IMR-90 (cell line): ENCODE measurements at places on chromosomes 5 and 9.

GRCh38 chr9:131310833-131311554 is 21.5 kb downstream of the PLPP7 start:
- no peak overlapping the region for H3K27ac ChIP-seq
- peaks cover 19% of the 10 kb centered on the region for H3K27me3 ChIP-seq
- H3K4me1 ChIP-seq = no peaks in the 10 kb centered on the region
- H3K36me3 ChIP-seq = no peaks in the 10 kb centered on the region

DNA sequence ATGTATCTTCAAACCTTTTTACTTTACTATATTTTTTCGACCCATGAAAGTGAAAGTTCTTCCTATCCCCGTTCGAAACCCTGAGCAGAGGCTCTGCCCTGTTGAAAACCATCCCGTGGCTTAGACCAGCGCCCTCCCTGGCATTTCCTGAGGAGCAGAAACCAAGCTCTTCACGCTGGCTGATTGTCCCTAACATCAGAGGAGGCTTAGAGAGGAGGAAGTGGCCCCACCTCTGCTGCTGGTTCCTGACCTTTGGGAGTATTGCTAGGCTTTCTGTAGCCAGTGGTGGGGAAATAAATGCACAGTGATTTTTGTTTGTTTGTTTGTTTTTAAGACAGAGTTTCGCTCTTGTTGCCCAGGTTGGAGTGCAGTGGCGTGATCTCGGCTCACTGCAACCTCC is 4.2 kb upstream of the PTGES start:
- no peak overlapping the region for H3K4me3 ChIP-seq
- H3K4me1 ChIP-seq = peaks cover 10% of the 10 kb centered on the region
- 0 out of 2 replicates have a peak, but pooled peaks cover 3% of the 10 kb centered on the region for H3K27me3 ChIP-seq

DNA sequence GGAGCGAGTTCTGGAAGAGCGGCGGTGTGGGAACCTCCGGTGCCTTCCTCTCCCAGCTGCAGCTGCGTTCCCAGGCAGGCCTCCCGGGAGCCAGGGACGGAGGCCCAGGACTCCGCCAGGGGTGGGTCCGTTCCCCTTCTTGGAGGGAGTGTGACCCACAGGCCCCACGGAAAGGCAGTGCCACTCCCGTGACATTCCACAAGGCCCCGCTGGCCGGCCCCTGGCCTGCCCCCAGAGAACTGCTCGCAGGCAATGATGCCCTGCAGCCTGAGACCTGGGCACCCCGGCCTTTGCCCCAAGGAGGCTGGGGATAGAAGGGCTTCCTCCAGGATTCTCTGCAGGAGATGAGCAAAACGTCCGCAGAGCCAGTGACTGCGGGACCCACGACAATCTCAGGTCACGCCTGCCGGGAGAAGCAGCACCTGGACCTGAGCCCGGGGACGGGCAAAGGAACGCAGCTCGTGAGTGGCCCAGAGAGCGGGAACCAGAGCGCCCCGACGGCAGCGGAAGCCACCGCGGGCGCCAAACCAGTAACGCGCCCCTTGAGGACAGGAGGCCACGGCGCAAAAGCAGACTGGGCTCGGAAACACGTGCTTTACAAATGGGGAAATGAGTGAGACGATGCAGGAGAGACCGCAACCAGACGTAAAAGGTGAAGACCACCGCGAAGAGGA is 9.3 kb downstream of the OBP2B start:
- no peak overlapping the region for H3K4me3 ChIP-seq
- H3K27ac ChIP-seq = no peak overlapping the region
- H3K27me3 ChIP-seq = peaks cover 29% of the 10 kb centered on the region
- DNase-seq = no peak
- H3K36me3 ChIP-seq = no peaks in the 10 kb centered on the region

DNA sequence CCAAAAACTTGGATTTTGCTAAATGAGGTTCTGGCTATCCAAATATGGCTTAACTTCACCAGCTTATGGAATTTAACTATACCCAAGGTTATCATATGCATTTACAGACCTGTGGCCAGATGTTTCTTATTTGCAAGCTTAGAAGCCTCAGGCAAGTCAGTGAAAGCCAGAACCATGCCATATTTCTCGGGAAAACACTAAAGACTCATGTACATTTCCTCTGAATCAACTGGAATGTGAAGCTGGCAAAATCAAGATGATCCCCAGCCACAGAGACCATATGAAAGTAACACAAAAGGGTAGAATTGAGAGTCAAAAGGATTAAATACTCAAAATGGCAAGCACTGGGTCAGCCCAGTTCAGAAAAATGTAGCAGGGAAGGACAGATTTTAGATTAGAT is 76.4 kb upstream of the SLC1A1 start:
- no peak for DNase-seq
- H3K4me3 ChIP-seq = no peak overlapping the region
- H3K27ac ChIP-seq = no peak overlapping the region
- H3K27me3 ChIP-seq = no peaks in the 10 kb centered on the region; the same call in 1 of the 2 replicates
- H3K4me1 ChIP-seq = no peaks in the 10 kb centered on the region

GRCh38 chr9:125758986-125759763 is 12.0 kb downstream of the PBX3 start:
- no peak overlapping the region for H3K4me3 ChIP-seq
- H3K27me3 ChIP-seq = no peaks in the 10 kb centered on the region
- H3K27ac ChIP-seq = no peak overlapping the region
- peaks cover 10% of the 10 kb centered on the region for H3K4me1 ChIP-seq
- peaks cover 2% of the 10 kb centered on the region; the same call in 1 of the 2 replicates for H3K36me3 ChIP-seq

DNA sequence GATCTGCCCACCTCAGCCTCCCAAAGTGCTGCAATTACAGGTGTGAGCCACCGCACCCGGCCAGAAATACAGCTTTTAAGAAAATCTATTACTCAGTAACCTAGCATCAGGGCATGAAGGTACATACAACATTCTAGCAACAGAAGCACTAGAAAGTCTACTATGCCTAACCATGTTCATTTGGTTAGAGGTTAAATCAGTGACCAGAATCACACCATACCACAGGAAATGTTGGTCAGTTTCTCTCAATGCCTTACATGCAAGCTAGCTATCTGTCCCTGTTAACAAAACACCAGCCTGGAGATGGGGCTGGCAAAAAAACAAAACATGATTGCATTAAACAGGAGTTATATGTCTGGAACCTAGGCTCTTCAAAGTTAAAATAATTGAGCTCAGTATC is 104.1 kb downstream of the STRBP start:
- no peaks in the 10 kb centered on the region for H3K27me3 ChIP-seq
- H3K27ac ChIP-seq = no peak overlapping the region
- H3K4me3 ChIP-seq = no peak overlapping the region
- DNase-seq = peak; percentile 4

GRCh38 chr5:166618526-166618925 is 1672.9 kb upstream of the WWC1 start:
- no peak overlapping the region for H3K4me3 ChIP-seq
- H3K4me1 ChIP-seq = no peaks in the 10 kb centered on the region
- no peaks in the 10 kb centered on the region for H3K27me3 ChIP-seq
- no peak for DNase-seq
- H3K27ac ChIP-seq = no peak overlapping the region

DNA sequence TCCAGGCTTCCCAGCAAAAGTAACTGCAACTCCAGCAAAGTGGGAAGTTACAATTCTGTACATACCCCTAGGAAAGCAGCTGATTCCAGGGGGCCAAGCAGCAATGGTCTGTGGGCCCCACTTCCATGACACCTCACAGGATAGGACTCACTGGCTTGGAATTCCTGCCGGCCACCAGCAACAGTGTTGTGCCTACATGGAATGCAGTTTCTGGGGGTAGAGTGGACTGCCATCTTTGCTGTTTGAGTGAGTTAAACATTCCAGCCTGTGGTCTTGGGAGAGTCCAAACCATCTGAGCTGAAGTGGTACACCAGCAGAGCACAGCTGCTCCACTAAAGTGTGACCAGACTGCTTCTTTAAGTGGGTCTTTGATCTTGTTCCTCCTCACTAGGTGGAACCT is 13.4 kb upstream of the FBN2 start:
- H3K27ac ChIP-seq = no peak overlapping the region
- H3K36me3 ChIP-seq = no peaks in the 10 kb centered on the region
- H3K27me3 ChIP-seq = no peaks in the 10 kb centered on the region
- DNase-seq = peak; percentile 24
- H3K4me1 ChIP-seq = peaks cover 3% of the 10 kb centered on the region; the same call in 1 of the 2 replicates

- H3K4me1 ChIP-seq = no peaks in the 10 kb centered on the region
- H3K27ac ChIP-seq = no peak overlapping the region
- no peaks in the 10 kb centered on the region for H3K36me3 ChIP-seq
- no peak overlapping the region for H3K4me3 ChIP-seq
- DNase-seq = no peak
- H3K27me3 ChIP-seq = no peaks in the 10 kb centered on the region
Observed at GRCh38 chr9:101225271-101225670, 159.5 kb downstream of the BAAT start.

- H3K36me3 ChIP-seq = peaks cover 2% of the 10 kb centered on the region; the same call in 1 of the 2 replicates
- no peak overlapping the region for H3K4me3 ChIP-seq
- DNase-seq = no peak
- peaks cover 65% of the 10 kb centered on the region for H3K4me1 ChIP-seq
- H3K27me3 ChIP-seq = no peaks in the 10 kb centered on the region
- H3K27ac ChIP-seq = peak overlapping the region; percentile 98
Observed at GRCh38 chr5:179267071-179267670, 78.1 kb downstream of the ADAMTS2 start.

DNA sequence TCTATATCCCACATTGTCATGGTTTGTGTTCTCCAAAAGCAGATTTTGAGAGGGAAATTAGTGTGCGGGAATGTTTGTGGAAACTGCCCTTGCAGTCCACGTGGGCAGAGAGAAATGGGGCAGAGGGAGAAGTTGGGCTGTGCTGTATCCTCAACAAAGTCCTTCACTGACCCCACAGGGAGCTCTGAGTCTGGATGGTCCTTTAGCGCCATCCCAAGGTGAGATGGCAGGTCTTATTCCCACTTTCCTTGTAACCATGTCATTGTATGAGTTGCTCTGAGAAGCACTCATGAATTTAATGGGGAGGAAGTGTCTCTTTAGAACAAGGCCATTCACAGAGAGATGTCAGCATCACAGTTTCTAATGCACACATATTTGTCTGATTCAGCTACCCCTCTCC is 127.1 kb downstream of the ANKRD18B start:
- no peak overlapping the region for H3K27ac ChIP-seq
- DNase-seq = no peak
- H3K27me3 ChIP-seq = peaks cover 61% of the 10 kb centered on the region

- H3K27me3 ChIP-seq = peaks cover 61% of the 10 kb centered on the region
- H3K4me3 ChIP-seq = no peak overlapping the region
- H3K27ac ChIP-seq = no peak overlapping the region
- H3K4me1 ChIP-seq = no peaks in the 10 kb centered on the region
- no peaks in the 10 kb centered on the region for H3K36me3 ChIP-seq
- no peak for DNase-seq
Observed at GRCh38 chr5:172545291-172545801, 91.0 kb upstream of the SH3PXD2B start.

GRCh38 chr9:124794902-124795491 is 18.1 kb downstream of the OLFML2A start:
- no peak overlapping the region for H3K27ac ChIP-seq
- H3K27me3 ChIP-seq = no peaks in the 10 kb centered on the region
- H3K36me3 ChIP-seq = peaks cover 7% of the 10 kb centered on the region; the same call in 1 of the 2 replicates
- peaks cover 16% of the 10 kb centered on the region; the same call in 1 of the 2 replicates for H3K4me1 ChIP-seq
- H3K4me3 ChIP-seq = no peak overlapping the region
- no peak for DNase-seq

DNA sequence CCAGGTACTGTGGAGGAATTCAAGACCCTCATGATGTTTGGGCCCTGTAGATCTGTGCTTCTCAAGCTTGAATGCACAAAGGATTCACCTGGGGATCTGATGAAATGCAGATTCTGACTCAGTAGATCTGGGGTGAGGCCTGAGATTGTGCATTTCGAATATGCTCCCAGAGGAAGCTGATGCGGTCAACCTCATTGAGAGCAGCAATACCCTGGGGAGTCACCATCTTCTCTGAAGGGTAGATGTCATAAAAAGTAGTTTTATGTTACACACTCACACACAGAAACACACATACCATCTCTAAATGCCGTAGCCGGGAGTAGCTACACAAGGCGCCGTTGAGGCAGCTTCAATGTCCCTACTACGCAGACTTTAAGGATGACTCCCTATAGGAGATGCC is 55.8 kb upstream of the CPEB4 start:
- H3K4me3 ChIP-seq = no peak overlapping the region
- H3K36me3 ChIP-seq = no peaks in the 10 kb centered on the region
- H3K27me3 ChIP-seq = peaks cover 4% of the 10 kb centered on the region; the same call in 1 of the 2 replicates
- no peak for DNase-seq
- no peak overlapping the region for H3K27ac ChIP-seq

- H3K36me3 ChIP-seq = no peaks in the 10 kb centered on the region
- H3K4me3 ChIP-seq = peak overlapping the region; percentile 33
- no peak overlapping the region for H3K27ac ChIP-seq
Observed at GRCh38 chr9:85522459-85523092, 219.2 kb downstream of the AGTPBP1 start.

DNA sequence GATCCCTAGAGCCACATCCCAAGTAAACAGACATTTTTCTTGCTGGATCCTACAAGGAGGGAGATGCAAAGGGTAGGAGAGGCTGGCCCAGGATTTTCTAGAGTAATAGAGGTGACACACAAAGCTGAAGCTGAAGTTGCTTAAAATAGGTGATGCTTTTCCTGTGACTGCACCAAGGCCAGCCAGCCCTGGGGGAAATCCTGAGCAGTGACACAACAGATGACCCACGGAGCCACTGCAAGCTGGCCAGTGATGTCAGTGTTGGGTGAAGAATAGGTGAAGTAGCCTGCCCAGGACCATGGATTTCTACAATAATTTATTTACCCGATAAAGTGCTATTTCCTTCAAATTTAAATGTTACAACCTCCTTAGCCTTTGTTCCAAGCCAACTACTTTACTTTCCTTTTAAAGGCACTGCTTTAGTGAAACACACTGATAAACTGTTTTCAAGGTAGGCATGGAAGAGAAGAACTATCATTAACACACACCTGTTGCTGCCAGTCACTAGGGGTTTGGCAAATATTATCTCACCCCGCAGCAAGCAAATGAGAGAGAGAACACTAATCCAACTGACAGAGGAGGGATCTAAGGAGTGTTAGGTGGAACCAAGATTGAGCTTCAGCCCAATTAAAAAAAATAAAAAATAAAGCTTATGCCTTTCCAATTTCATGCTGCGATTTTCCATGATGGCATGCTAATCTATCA is 123.5 kb downstream of the CTNND2 start:
- no peak overlapping the region for H3K27ac ChIP-seq
- no peaks in the 10 kb centered on the region for H3K36me3 ChIP-seq
- no peaks in the 10 kb centered on the region for H3K27me3 ChIP-seq

- no peaks in the 10 kb centered on the region for H3K4me1 ChIP-seq
- no peak overlapping the region for H3K4me3 ChIP-seq
- no peak for DNase-seq
- H3K27me3 ChIP-seq = no peaks in the 10 kb centered on the region
Observed at GRCh38 chr5:126460977-126461376, 37.8 kb downstream of the GRAMD2B start.

GRCh38 chr9:91771027-91771426 is 179.0 kb downstream of the ROR2 start:
- H3K4me3 ChIP-seq = no peak overlapping the region
- peaks cover 13% of the 10 kb centered on the region; the same call in 1 of the 2 replicates for H3K36me3 ChIP-seq
- 0 out of 2 replicates have a peak, but pooled peaks cover 2% of the 10 kb centered on the region for H3K27me3 ChIP-seq
- DNase-seq = peak; percentile 96
- H3K27ac ChIP-seq = peak overlapping the region; percentile 72; the same call in 1 of the 2 replicates
